ENCODE measurements at places on chromosomes 3 and 15.

DNA sequence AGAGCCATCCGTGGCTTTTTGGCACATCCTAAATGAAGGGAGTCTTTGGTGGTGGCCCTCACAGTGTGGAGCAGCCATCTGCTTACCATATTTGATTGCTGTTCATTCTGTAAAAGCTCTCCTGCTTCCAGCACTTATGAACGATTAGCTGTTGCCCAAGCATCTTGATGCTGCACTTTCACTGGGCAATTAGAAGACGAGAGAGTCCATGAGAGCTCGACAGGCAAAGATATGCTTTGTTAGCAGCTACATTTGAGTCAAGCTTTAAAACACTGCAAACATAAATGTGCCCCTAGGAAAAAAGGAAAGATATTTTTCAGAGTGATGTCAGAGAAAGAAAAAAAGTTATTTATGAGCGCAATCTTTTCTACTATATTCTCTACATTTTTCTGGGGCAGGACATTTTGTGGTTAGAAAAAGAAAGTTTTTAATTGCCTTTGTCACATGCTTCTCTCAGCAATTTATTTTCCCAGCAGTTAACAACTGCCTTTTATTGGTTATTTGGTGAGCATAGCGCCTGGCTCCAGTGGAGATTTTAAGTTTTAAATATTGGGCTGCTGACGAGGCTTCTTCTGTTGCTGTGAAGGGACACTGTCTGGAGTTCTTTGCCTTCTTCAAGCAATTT, 468.4 kb downstream of the C3orf38 start:
- DNase-seq: no peak

DNA sequence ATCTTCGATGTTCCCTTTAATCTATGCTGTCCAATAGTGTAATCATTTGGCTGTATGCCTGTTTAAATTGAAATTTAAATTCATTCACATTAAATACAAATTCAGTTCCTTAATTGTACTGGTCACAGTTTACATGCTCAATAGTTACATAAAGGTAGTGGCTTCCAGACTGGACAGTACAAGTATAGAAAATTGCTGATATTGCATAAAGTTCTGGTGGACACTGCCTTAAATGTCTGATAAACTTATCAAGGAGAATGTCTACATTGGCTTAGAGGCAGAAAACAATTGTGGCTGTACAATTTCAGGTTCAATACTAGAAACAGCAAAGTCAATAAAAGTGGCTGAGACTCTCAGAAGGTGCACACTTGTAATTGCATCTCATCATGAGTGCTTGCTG, 365.2 kb downstream of the RBMS3 start:
- no peak for DNase-seq

DNA sequence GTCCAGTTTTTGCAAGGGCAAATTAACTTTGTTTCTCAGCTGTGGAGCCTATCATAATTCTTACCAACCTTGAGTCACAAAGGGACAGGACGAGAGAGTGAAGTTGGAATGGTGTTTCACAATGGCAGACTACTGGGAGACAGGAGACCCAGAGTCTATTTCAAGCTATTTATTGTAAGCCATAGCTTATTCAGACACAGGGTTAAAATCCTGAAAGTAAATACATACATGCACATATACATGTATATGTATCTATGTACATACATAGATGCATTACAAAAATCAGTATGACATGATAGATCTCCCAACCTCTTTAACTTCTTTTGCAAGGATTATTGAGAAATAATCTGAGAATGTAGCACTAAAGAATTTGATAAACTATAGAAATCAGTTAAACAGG, 86.3 kb downstream of the DNAJC13 start:
- DNase-seq: no peak

DNA sequence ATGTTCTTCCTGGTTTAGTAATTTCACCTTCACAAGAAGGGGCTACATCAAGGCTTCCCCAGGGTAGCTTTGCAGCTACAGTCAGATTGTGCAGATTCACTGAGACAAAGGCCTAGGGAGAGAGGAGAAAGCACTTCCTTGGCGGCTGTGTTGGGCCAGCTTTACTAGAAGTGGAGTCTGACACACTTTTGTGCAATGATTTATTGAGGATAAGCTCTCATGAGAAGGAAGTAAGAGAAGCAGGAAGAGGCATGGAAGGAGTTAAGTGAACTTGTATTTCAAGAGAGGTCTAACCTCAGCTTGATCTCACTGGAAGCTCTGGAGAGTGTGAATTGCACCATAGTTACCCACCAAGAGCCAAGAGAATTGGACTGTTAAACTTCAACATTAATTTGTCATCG, 78.9 kb downstream of the TGFBR2 start:
- no peak for DNase-seq

DNA sequence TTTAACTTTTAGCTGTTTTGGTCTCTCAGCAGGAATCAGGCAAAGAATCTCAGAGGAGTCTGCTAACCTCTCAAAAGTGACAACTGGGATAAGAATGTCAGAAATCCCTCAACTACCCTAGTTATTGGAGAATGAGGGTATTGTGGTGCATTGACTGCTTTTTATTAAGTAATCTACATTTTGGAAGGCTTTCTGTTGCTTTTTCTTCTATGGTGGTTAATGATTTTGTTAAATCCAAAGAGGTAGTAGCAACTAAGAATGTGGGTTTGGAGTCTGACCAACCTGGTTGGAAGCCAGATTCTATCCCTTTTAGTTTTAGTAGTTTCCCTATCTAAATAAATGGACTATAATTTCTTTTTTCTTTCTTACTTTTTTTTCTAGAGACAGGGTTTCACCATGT, 94.7 kb upstream of the RNF7 start:
- DNase-seq: no peak

GRCh38 chr3:54257125-54257720, 134.9 kb downstream of the CACNA2D3 start:
- DNase-seq: no peak

- no peak for DNase-seq
Measured at GRCh38 chr3:14502472-14502871, 37.7 kb downstream of the GRIP2 start.

GRCh38 chr15:34240537-34240936, 15.7 kb downstream of the EMC4 start:
- no peak for DNase-seq

- no peak for DNase-seq
Measured at GRCh38 chr15:37873336-37873735, 61.1 kb upstream of the TMCO5A start.

GRCh38 chr15:68599560-68600071, 20.8 kb downstream of the CORO2B start:
- DNase-seq: no peak

DNA sequence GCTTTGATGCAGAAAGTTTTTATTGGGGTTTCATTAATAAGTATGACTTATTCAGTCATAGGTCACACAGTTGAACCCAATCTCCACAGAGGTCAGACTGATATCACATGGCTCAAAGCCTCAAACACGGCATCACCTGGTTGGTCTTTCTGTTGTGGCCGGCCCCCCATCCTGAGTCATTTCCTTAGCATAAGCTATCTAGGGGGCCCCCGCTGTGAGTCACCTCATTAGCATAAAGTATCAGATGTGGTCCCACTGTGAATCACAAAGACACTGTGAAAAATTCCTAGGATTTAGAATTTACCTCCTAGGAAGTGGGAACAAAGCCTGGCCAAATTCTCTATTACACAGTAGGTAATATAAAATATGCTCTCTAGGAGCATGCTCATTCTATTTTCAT, 502.2 kb downstream of the PYDC2 start:
- no peak for DNase-seq

Measured in activated gamma-delta T cell (primary cell).